ENCODE measurements at places on chromosomes 2 and 18.

- no peak for DNase-seq
Measured at GRCh38 chr2:241888641-241889040, 19.1 kb downstream of the RTP5 start.

DNA sequence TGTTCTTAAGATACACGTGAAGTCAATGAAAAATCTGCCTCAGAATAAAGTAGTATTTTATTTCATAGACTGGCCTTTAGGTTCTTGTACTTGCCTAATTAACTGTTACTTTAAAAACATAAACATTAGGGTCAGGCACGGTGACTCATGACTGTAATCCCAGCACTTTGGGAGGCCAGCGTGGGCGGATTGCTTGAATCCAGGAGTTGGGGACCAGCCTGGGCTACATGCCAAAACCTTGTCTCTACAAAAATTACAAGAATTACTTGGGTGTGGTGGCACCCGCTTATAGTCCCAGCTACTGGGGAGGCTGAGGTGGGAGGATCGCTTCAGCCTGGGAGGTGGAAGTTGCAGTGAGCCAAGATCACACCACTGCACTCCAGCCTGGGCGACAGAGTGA is 16.0 kb upstream of the SNORC start:
- no peak for DNase-seq

GRCh38 chr18:58069099-58069498 is 25.1 kb downstream of the NEDD4L start:
- DNase-seq = no peak

GRCh38 chr18:6509832-6510231 is 95.1 kb upstream of the L3MBTL4 start:
- no peak for DNase-seq

Measured in Peyer's patch (tissue), 4 donors.